ENCODE measurements at places on chromosomes 2 and 18. TPM values are rescaled to one million over a fixed set of nuclear protein-coding genes. Genes with fewer than 3 reads are reported as not detected.

- no peak for DNase-seq
Measured at GRCh38 chr2:120910164-120910563, 174.5 kb downstream of the GLI2 start.

GRCh38 chr2:240464514-240465241 lies 29.2 kb downstream of the GPC1 start:
- no peak for DNase-seq

DPP10 gene
- not detected for total RNA-seq

- no peak for DNase-seq
Measured at GRCh38 chr2:239142806-239143205, 258.0 kb downstream of the HDAC4 start.

- DNase-seq, result no peak
Measured at GRCh38 chr2:189862751-189863150, 78.5 kb downstream of the PMS1 start.

CLIP4 gene
- 65.2 TPM for total RNA-seq

GRCh38 chr2:37441055-37441454 lies 96.6 kb downstream of the QPCT start:
- DNase-seq, result no peak

GRCh38 chr18:42807887-42808286 lies 307.6 kb downstream of the RIT2 start:
- no peak for DNase-seq

DNA sequence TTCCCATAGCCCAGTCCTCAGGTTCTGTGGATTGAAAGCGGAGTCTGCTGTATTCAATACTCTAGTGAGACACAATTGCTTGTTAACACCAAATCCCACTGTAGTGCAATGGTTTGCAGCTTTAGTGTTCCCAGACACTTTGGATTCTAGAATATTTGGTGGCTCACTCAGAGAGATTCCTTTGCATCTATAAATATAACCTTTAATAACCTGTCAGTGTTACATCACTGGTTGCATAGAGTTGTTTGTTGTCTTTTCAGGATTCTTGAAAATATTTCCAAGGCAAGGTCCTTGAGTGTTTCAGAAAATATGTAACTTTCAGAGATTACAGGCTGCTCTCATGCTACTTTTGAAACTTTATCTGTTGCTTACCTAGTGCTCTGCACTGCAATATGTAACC lies 157.5 kb downstream of the ZEB2 start:
- DNase-seq, result no peak

- DNase-seq, result no peak
Measured at GRCh38 chr2:86211796-86212188, 12.5 kb downstream of the MRPL35 start.

- DNase-seq, result no peak
Measured at GRCh38 chr2:201149064-201149820, 33.3 kb downstream of the CFLAR start.

DNA sequence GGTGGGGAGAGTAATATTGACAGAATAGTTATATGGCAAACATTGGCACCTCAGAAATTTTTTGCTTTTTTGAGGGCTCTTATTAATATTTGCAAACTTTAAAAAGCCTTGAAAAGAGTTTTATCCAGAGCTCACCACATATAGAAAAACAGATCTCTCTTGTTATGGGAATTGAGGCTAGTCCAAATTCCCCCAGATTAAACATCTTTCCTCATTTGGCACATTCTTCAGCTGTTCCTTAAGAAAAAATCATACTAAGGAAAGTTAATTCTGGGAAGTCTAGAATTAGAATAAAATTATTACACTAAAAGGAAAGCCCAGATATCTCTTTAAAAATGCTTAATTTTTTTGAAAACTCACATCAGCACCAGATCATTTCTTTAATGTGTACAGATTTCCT lies 5.6 kb downstream of the TFPI start:
- DNase-seq, result no peak

- DNase-seq, result no peak
Measured at GRCh38 chr18:56068701-56069100, 480.7 kb upstream of the TCF4 start.
